ENCODE measurements at places on chromosomes 11 and 22.
A peak's percentile ranks its signal among the peaks of the same experiment; 100 is the strongest.

GRCh38 chr11:21396342-21397008 lies 727.1 kb downstream of the NELL1 start:
- DNase-seq: no peak

- DNase-seq: no peak
Measured at GRCh38 chr11:2580571-2581001, 119.2 kb downstream of the KCNQ1OT1 start.

DNA sequence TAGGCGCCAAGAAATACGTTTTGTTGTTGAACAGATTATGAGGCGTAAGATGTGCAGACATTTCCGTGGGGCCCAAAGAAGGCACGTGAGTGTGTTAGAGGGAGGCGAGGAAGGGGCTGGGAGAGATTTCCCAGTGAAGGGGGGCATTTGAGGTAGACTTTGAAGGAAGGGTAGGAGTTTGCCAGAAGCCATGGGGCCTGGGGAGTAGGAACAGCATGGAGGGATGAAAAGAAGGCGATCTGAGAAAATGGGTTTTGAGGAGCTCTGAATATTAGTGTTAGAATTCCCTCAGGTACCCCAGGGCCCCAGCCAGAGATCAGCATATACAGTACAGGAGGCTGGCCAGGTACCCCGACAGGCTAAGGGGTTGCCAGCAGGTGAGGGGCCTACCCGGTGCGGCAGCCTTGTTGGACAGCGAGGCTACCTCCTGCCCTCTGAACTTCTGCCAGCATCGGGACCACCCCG lies 414 bp upstream of the MIEF1 start:
- DNase-seq: no peak

DNA sequence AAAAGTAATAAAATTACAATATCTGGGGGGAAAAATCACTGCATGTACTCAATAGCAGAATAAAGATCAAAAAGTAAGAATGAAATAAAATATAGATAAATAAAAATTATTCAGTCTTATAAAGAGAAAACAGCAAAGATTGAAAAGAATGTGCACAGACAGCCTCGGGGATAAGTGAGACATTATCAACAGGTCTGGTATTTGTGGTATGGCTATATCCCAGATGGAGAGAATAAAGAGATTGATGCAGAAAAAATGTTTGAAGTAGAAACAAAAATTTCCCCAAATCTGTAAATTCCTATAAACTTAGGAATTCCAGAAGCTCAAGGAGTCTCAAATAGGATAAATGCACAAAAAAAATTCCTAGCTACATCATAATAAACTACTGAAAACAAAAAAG lies 74.5 kb upstream of the LUZP2 start:
- DNase-seq: no peak

DNA sequence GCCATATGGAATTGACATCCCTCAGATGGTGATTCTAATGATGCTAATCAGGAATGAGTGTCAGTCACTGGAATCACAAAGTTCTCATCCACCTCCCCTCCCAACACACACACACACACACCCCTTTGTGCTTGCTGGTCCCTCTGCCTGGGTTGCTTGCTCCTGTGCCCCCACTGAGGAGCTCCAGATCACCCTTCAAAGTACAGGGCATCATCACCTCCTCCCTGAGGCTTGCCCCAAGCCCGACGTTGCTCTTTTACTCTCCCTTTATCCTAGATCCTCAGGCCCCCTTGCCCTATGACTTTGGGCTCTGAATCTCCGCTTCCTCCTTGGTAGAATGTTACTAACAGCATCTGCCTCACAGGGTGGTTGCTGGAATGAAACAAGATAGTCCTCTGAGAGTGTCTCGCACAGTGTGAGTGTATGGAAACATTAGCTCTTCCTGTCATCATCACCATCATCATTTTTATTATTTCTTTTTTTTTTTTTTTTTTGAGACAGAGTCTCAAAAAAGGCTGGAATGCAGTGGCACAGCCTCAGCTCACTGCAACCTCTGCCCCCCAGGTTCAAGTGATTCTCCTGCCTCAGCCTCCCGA lies 3.4 kb downstream of the TOM1 start:
- DNase-seq: no peak

DNA sequence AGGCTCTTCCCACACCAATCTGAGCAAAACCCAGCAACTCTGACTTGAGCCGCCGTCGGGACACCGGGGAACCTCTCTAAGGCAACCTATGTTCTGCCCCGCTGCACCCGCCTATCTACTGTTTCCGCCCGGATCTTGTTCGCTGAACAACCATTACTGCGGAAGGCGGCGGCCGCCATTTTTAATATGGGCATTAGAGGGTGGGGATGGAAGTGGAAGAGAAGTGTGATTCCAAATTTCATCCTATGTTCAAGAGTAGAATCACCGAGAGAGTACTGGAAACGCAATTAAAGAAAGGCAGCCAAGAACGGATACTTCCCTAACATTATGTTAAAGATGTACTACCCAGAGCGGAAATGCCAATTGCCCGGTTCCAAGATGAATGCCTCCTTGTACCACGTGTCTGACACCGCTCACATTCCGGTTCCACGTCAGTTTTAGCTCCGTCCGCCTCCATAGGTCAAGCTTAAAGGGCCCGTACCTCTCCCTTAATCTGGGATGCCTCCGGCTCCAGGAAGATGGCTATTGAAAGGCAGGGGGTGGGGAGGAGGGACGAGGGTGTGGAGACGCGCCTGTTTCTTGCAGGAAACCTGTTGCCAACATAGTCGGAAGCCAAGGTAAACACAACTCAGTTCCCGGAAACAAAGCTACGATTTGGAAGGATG lies at the start of gene DPAGT1:
TSS of gene DPAGT1 (minus strand) at position 95 of the 665 bp plus-strand sequence. CDS start 198 bp downstream, outside the sequence.
- peak; percentile 65 for DNase-seq

GRCh38 chr11:34345991-34346480 lies 11.8 kb downstream of the ABTB2 start:
- no peak for DNase-seq

DNA sequence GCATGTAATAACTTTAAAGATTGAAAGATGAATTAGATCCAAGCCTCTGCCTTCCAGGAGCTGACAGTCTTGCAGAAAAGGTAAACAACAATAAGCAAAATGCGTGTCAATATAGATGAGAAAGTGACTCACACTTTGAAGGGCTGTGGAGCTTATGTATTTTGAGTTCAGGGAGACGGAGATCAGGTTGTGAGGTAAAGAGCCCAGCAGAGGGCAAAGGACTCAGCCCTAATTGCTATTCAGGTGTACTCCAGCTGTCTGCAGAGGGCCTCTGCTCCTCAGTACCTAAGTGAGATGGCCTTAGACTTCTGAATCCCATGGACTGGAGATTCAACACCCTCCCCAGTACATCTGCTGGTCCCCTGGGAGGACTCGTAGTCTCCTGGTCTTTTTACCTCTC lies 22.9 kb upstream of the CTR9 start:
- DNase-seq: no peak

DNA sequence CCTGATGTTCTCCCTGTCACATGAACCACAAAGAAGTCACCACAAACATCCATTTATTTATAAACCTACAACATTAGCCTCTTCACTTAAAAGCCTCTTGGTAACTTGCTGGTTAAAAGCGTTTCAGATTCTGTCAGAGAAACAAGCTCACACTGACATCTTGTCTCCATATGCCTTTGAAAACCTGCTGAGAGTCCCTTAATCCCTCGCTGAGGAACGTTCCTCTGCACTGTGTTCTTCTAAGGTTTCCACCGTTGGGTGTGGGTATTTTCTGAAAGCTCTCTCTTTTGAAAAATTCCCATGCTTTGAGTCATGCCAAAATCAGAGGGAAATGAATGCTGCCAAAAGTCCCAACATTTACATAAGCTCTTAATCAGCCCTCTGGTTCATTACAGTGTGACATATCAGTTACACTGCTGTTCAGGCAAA lies 149.8 kb downstream of the CCDC34 start:
- no peak for DNase-seq

- DNase-seq: no peak
Measured at GRCh38 chr11:479311-479710, 27.7 kb downstream of the RNH1 start.

DNA sequence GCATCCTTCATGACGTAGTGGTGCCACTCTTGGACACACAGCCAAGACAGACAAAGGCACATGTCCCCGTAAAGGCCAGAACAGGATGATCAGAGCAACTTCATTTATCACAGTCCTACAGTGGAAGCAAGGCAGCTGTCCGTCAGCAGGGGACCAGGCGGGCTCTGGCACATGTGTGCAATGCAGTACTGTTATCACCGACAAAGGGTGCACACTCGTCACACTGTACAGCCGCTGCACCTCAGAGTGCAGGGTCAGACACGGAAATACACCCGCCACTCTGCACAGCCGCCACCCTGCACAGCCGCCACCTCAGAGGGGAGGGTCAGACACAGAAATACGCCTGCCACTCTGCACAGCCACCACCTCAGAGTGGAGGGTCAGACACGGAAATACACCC lies 13.4 kb upstream of the IL17REL start:
- DNase-seq: no peak

- no peak for DNase-seq
Measured at GRCh38 chr11:132115454-132115853, 745.0 kb downstream of the NTM start.

GRCh38 chr11:15006139-15006759 lies 34.1 kb upstream of the CALCA start:
- DNase-seq: no peak

- no peak for DNase-seq
Measured at GRCh38 chr11:33320814-33321330, 63.7 kb downstream of the HIPK3 start.

DNA sequence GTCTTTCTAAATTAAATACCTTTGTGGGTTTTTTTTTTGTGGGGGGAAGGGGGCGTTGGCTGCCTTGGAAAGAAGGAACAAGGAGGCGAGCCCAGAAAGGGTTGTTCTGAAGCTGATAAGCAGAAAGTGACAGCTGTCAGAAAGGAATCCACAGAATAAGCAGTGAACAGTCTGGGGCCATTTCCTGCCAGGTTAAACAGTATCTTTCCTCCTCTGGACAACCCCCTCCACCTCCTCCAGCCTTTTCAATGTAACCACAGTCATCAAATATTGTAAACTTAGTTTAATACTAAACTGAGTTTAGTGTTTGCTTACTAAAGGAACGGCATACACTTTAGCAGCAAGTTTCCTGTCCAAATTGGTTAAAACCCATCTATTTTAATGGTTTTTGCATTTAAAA lies 271.2 kb upstream of the SYN3 start:
- DNase-seq: no peak

DNA sequence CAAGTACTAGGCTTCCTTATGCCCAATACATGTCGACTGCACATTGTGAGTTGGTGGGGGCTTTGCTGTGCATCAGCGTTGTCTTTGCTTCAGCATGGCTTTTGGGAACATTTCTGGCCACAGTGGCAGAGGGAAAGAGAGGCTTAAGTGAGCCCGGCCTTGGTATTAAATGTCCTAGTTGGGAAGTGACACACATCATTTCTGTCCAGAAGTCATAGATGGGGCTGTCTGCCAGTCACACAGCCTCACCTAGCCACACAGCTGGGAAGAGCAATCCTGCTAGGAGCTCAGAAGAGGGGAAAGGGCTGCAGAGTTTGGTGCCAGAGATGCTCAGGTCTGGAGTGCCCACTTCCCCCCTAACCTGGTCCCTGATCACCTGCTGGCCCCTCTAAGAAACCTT lies 27.6 kb downstream of the TREH start:
- no peak for DNase-seq

- DNase-seq: no peak
Measured at GRCh38 chr11:132064987-132065620, 694.7 kb downstream of the NTM start.

GRCh38 chr11:12639388-12639787 lies 34.8 kb upstream of the TEAD1 start:
- no peak for DNase-seq

DNA sequence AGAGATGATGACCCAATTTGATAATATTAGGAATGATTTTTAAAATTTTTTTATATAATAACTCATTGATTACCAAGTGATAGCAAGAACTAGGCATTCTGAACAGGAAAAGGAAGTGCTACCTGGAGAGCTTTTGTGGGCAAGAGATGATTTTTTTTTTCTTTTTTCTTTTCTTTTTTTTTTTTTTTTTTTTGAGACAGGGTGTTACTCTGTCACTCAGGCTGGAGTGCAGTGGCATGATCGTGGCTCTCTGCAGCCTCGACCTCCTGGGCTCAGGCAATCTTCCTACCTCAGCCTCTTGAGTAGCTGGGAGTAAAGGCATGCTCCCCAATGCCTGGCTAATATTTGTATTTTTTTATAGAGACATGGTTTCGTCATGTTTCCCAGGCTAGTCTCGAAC lies 40.4 kb downstream of the TNRC6B start:
- no peak for DNase-seq

DNA sequence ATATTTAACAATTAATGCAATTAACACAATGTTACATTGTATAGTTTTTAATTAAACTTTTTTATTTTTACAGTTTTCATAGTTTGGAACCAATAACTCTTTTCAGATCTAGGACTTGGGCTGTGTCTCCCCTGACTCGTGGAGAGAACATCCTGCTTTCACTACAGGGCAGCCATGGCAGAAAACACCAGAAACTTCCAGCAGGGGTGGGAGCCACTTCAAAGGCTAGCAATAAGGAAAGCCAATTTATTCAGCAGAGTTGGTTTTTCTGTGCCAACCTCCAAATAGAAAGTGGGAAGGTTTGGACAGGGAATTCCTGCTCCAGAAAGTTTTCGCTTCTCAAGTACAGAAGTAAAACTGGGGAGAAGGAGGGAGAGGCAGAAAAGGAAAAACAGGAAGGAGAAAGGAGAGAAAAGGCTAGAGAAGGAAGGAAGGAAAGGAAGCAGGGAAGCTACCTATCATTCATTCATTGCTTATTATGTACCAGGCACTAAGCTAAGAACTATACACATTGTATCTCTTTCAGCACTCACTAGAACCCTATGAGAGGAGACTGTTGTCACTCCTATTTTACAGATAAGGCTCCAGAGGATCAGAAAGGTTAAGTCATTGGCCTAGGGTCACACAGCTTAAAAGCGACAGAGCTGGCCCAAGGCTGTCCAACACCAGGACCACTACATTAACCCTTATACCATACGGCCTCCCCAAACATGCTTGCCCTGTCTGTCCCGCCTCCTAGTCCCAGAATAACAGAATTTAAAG lies 54.8 kb upstream of the CREB3L1 start:
- DNase-seq: no peak

DNA sequence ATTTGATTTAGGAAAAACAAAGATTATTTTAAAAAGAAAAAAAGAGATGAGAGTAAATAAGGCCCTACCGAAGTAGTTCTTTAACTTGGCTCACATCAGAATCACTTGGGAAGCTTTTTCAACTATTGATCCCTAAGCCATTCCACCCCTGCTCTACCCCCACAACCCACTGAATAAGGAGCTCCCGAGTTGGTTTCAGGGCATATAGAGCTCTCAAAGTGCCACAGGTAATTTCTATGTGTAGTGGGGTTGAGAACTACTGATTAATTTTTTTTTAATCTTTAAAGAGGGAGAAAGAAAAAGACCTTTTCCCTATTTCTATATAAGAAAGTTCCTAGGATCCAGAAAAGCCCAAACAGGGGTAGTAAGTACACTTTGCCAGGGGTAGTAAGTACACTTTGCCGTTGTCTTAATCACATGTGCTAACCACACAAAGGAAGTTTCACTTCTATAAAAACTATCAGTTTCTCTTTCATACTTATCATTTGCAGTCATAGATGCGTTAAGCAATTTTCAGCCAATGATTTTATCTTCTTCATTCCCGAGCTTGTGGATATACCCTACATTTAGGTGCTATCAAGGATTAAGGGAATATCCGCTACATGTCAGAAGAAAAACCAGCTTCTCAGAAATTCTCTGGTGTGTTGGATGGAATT lies 108.4 kb upstream of the ZC3H12C start:
- no peak for DNase-seq

- no peak for DNase-seq
Measured at GRCh38 chr11:37710031-37710430, 1112.0 kb upstream of the RAG2 start.

- DNase-seq: no peak
Measured at GRCh38 chr11:128304666-128305485, 282.5 kb downstream of the ETS1 start.

Data from activated T-helper 1 cell treated with anti-CD3 and anti-CD28 coated beads, Interleukin-2, amount 50 U/mL, for 16 hours (primary cell).